SW 1271 (cell line): ENCODE measurements at places on chromosomes 2 and 18.

GRCh38 chr2:138622613-138623012, 121.0 kb downstream of the SPOPL start:
- no peak for DNase-seq

DNA sequence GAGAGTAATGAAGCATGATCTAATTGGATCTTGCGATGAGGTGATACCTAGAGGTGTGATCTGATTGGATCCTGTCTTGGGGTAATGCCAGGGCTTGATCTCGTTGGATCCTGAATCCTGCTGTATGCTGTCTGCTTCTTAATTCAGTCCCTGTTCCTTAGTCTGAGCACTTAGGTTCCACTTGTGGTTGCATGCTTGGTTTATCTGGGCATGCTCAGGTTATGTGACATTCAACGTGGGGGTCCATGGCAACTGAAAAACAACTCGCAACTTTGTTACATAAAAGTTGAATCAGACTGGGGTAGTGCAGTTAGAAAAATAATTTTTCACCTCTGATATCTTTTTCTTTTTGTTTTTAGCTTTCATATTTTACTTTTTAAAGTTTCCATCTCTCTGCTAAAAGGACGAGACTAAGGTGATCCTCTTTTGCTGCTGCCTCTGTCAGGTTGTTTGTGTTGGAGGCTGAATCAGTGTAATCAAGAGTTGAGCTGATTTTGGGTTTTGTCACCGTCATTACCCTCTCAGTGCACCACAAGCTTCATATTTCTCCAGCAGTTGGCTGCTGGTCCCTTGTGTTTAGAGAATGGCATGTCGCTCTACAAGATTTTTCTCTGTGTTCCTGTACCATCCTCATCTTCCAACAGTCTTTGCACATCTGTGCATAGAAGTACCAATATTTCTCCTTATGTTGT, 67.9 kb downstream of the NCOA1 start:
- no peak for DNase-seq

- peak; percentile 17 for DNase-seq
Measured at GRCh38 chr2:164697688-164698461, 76.6 kb upstream of the GRB14 start.

GRCh38 chr2:238427435-238428162, 872 bp downstream of the ASB1 start:
- no peak for DNase-seq

DNA sequence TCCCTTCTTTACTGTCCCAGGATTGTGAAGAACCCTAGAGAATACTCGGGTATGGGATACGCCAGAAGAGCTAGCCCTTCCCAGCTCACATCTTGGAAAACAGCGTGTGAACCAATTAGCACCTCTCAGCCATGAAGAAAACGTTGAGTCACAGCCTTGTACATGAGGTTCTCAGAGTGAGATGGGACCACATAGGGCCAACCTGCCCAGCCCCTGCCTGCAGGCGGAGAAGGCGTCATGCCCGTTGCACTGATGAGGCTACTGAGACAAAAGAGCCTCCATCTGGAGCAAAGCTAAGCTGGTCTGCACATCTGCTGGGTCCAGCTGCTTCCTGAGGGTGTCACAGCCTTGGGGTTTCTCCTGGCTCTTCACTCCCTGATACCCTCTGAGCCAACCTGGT, 92.2 kb downstream of the LBH start:
- no peak for DNase-seq

DNA sequence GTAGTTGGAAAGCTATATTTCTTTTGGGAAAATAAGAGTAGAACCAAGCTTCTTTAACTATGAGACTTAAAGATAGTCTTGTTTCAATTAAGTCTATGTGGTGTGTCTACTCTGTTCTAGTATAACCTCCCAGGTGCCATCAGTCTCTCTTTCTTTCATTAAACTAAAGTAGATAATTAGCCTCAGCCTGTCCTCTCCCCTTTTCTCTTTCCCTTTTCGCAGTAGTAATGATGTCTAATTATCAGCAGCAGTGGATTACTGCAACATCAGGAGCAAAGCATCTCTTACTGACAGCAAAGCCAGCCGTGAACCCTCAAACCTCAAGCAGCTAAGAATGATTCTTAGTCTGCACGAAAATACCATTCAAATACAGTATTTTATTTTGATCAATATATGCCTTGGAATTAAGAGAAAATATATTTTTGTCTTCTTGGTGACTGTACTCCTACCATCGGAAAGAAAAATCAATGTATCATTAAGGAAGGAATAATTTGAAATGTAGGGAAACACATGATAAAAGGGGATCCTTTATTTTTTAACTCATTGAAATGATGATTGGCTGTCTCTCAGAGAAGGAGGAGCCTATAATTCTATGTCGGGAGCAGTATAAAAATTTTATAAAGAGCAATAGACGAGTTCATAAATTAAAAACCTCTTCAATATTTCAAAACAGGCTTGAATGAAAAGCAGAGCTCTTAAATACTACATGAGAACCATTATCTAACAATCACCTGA, 4.5 kb downstream of the NOL4 start:
- no peak for DNase-seq

GRCh38 chr2:170229125-170229524, 51.2 kb downstream of the MYO3B start:
- no peak for DNase-seq

GRCh38 chr2:208654056-208654455, 247.5 kb downstream of the PTH2R start:
- DNase-seq, result no peak

- DNase-seq, result no peak
Measured at GRCh38 chr2:74511104-74511989, 2.9 kb upstream of the TLX2 start.

DNA sequence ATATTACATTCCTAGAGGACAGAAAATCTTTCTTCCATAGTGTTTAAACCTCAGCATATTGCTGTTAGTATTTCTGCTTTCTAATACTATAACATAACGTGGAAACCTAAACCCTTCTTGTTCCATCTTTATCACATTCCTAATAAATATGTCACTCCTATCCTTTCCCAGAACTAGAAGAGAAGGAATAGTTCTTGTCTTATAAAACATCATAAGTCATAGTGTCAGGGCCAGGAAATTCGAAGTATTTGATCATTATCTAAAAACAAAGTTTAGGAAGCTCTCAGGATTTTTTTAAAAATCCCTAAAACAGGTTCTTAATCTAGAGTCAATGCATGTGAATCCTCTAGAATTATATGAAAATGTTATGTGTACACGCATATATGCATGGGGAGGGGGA, 2.0 kb downstream of the NHEJ1 start:
- DNase-seq, result no peak

GRCh38 chr2:70960833-70961647, 17.4 kb upstream of the ANKRD53 start:
- no peak for DNase-seq

DNA sequence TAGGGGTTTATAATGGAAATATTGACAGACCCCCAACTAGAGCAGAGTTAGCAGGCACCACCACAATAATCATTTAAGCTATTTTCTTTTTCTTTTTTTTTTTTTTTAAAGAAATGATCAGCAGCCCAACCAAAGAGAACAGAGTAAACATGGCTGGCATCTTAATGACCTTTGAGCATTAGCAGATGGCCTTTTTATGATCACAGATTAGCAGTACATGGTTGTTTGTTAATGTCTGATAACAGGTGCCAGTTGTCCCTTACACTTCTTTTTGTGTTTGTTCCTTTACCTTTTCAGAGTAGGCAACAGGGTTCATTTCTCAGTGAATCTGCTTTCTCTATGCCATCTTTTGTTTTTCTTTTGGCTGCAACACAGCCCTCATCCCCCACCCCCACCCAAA, 747.0 kb downstream of the BCL11A start:
- no peak for DNase-seq

DNA sequence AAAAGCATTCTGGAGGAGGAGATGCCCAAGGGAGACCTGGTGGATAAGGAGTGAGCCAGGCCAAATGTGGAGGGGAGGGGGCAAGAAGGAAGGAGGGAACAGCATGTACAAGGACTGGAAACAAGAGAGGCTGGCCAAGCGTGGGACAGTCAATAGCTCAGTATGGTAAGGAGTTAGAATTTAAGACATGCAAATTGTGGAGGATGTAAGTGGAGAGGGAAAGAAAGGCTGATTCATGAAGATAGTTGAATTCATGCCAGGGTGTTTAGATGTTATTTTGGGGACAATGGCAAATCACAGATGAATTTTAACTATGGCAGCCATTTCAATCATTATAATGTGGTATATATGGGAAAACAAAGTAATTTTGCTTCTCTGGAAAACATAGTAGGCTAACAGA, 462.3 kb downstream of the MEIS1 start:
- DNase-seq, result no peak

DNA sequence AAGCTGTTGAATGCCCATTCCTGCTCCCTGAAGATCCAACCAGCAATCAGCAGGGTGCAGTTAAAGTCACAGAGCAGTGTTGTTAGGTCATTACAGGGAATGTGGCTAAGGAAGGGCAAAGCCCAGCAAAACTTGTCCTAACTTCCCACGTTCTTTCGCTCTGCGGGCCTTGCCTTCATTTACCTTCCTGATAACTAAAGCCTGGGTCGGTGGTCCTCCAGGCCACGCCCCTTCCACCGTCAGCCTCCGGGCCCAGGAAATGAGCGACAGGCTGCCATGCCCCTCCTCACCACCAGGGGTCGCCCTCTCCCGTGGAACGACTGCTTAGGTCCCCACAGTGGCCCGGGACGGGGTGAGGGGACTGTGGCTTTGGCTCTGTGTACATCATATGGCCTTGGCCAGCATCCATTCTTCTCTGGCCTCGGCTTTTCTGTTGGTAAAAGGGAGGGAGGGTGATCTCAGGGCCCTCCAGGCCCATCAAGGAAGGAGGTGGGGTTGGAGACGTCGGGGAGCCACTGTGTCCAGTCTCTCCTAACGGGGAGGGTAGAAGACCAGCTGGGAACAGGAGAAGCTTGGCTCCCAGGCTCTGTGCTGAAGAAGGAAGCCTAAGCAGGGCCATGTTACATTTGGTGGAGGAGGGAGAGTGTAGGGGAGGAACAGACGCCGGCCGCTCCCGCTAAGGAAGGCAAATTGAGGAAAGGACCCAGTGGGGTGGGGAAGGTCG, 2.2 kb downstream of the SH2D6 start:
- peak; percentile 64 for DNase-seq

DNA sequence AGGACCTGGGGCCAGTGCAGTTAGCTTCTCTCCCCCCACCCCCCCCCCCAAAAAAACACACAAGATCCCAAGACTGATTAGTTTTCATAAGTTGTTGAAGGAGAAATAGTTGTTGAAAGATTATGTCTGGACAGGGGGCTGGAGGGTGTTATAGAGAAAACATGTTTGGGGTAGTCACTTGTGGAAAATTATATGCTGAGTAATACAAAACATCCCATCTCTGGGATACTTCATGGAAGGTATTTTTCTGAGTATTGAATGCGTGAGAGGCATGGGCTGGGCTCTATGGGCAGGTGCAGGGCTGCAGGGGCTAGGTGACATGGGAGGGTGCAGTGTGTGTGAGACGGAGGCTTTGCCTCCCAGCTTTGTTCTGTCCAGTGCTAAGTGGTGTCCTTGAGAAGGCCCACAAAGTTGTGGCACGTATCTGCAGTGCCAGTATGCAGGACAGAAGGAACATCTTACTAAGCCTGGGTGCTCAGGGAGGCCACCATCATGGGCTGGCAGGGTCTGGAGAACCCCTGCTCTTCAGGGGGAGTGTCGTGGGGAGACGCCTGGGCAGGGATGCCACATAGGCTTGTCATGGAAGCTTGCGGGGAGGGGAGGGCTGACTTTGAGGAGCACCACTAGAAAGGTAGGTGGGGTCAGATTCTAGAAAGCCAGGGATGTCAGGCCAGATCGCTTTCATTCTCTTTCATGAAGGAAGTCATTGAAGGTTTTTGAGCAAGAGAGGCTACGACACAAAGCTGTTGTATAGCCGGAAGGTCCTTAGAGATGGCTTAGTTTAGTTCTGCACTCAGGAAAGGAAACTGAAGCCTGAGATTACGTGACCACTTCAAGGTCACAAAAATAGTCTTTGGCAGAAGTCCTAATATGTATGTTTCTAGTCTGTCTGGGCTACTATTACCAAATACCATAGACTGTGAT, 232.0 kb downstream of the LDLRAD4 start:
- DNase-seq, result no peak

GRCh38 chr2:1137913-1138391, 187.3 kb downstream of the SNTG2 start:
- no peak for DNase-seq

DNA sequence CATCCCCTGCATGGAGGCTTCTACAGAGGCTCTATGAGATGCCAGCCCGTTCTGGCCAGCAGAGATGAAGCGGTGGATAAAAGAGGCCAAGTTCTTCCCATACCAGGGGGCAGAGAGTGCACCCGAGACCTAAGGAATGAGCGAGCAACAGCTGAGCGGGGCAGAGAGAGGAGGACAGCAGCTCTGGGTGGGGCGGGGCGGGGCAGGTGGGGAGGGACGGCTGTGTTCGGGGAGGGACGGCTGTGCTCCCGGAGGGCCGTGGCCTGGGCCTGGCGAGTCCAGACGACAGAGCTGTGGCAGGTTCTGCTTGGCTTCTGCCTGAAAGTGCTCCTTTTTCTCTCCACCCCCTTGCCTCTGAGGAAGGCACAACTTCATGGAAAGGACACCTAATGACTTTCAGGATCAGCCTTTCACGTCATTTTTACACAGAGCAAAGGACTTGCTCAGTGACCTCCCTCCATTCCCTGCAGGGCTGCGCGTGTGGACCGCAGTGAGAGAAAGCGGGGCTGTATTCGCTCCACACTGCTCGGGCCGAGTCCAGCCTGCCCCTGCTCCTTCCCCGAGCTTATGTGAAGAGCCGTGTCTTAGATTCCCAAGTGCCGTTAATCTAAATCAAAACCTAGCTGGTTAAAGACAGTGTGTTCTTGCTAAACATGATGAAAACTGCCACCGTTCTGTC, 232.9 kb downstream of the HDAC4 start:
- no peak for DNase-seq

- DNase-seq, result no peak
Measured at GRCh38 chr18:79975985-79976680, 11.7 kb downstream of the HSBP1L1 start.

DNA sequence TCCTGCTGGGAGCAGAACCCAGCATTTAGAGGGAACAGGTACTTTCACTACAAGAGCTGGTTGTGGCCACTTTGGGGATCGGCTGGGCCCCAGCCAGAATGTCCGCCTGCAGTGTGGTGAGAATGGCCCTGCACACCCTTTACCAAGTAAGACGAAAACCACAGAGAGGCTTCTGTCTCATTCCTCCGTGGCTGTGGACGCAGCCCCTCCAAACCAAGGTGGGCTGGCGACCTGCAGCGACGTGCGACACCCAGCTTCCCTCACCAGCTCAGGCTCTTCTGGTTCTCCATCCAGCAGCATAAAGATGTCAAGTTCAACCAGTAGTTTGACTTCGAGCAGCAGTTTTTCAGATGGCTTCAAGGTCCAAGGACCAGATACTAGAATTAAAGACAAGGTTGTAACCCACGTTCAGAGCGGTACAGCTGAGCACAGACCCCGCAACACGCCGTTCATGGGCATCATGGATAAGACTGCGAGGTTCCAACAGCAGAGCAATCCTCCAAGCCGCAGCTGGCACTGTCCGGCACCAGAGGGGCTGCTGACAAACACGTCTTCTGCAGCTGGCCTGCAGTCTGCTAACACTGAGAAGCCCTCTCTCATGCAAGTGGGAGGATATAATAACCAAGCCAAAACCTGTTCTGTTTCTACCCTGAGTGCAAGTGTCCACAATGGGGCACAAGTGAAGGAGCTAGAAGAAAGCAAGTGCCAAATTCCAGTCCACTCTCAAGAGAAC, 56.2 kb downstream of the WDSUB1 start:
- no peak for DNase-seq

- DNase-seq, result no peak
Measured at GRCh38 chr2:234164493-234165413, 114.3 kb downstream of the SPP2 start.
